ENCODE measurements at places on chromosomes 1 and 21.

DNA sequence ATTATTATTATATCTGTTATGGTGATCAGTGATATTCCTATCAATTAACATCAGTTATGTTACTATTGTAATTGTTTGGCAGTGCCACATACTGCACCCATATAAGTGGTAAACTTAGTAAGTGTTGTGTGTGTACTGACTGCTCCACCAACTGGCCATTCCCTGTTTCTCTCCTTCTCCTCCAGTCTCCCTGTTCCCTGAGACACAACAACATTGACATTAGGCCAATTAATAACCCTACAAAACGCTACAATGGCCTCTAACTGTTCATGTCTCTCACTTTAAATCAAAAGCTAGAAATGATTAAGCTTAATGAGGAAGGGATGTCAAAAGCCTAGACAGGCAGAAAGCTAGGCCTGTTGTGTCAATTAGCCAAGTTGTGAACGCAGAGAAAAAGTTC lies 6.6 kb upstream of the THRAP3 start:
- no peak for DNase-seq

GRCh38 chr1:160204526-160205241 lies 500 bp upstream of the PEA15 start:
- DNase-seq, result no peak

GRCh38 chr1:24606296-24606605 lies 36.9 kb upstream of the SRRM1 start:
- DNase-seq, result no peak

DNA sequence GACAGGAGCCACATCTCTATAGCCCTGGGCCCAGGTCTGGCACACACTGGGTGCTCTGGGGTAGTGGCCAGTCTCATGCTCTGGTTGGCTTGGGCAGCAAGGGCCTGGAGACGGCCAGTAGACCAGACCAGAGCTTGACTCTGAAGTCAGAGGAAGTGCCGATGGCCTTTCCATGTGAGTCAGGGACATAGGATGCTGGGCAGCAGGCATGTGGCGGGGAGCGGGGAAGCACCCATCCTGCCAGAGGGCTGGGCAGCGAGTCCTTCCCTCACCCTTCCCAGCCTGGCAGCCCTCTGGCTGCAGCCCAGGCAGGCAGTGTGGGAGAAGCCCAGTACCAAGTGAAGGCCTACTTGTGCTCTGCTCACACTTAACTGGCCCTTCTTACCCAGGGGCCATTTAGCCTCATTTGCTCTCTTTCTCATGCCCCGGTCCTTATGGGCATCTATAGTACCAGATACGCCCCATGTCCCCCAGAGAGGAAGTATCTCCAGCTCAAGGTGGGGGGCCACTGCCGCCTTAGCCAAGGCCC lies 3.3 kb downstream of the GPR153 start:
- DNase-seq, result no peak

GRCh38 chr1:87572891-87573290 lies 244.2 kb downstream of the LMO4 start:
- no peak for DNase-seq

GRCh38 chr1:183568176-183569021 lies 21.9 kb downstream of the NCF2 start:
- no peak for DNase-seq

GRCh38 chr21:31445137-31445536 lies 101.1 kb upstream of the TIAM1 start:
- no peak for DNase-seq
